ENCODE measurements at places on chromosomes 2 and 18. TPM values are rescaled to one million over a fixed set of nuclear protein-coding genes. Genes with fewer than 3 reads are reported as not detected.

Gene TEKT4
- 0.23 TPM for total RNA-seq

DNA sequence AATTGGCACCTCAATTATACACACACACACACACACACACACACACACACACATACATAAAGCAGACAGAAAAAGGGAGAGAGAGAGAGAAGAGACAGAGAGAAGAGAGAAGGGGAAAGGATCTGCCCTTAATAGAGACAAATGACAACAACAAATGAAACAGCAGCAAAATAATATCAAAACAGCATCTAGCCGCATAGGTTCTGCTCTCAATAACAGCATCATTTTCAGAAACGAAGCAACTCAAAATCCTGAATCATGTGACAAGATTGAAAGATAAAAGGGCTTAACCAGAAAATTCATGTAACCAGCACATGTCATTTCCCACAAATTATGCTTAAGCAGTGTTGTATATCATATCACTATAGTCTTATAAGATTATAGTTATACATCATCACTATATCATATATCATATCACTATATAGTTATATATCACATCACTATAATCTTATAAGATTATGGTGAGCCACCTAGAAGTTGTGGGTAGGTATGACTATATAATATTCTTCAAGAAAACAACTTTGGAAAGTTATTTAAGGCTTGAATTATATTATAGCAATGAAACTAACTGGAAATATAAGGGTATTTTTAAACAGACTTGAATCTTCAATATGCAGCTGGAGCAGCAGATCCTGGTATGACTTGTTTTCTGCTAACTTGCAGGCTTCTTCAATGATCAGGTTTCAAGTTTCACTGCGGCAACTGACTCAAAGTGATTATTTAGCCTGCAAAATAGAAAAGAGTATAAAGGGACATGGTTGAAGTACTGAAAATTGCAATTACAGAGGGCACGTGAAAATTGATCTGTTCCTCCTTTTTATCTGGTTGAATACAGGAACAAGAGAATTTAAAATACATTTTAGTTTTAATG lies 16.1 kb upstream of the VPS54 start:
- no peak overlapping the region for H3K27ac ChIP-seq
- H3K4me1 ChIP-seq: no peaks in the 10 kb centered on the region
- H3K36me3 ChIP-seq: no peaks in the 10 kb centered on the region
- H3K27me3 ChIP-seq: no peaks in the 10 kb centered on the region
- no peak for DNase-seq

- no peaks in the 10 kb centered on the region for H3K27me3 ChIP-seq
- peaks cover 15% of the 10 kb centered on the region for H3K36me3 ChIP-seq
- no peak overlapping the region for H3K27ac ChIP-seq
- no peak overlapping the region for H3K4me3 ChIP-seq
- no peaks in the 10 kb centered on the region for H3K4me1 ChIP-seq
Observed at GRCh38 chr2:32732912-32733472, 105.1 kb downstream of the TTC27 start.

DNA sequence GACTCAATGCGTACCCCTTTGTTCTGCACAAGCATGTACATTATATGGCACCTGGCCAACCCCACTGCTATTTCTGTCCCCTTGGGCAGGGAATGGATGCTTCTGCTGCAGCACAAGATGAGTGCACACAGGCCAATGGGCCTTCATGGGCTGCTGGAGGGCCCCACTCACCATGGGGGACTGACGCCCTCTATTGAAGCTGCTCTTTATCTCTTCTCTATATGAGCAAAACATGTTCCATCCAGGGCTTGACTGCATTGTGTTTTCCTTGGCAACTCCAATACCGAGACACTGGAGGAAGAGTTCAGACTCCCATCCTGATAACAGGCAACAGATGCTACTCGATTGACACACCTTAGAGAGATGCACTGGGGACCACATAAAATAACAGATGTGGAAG lies 251.6 kb upstream of the NCKAP5 start:
- H3K27me3 ChIP-seq: no peaks in the 10 kb centered on the region
- H3K4me3 ChIP-seq: no peak overlapping the region
- no peaks in the 10 kb centered on the region for H3K36me3 ChIP-seq
- DNase-seq: no peak
- H3K27ac ChIP-seq: no peak overlapping the region
- H3K4me1 ChIP-seq: no peaks in the 10 kb centered on the region

DNA sequence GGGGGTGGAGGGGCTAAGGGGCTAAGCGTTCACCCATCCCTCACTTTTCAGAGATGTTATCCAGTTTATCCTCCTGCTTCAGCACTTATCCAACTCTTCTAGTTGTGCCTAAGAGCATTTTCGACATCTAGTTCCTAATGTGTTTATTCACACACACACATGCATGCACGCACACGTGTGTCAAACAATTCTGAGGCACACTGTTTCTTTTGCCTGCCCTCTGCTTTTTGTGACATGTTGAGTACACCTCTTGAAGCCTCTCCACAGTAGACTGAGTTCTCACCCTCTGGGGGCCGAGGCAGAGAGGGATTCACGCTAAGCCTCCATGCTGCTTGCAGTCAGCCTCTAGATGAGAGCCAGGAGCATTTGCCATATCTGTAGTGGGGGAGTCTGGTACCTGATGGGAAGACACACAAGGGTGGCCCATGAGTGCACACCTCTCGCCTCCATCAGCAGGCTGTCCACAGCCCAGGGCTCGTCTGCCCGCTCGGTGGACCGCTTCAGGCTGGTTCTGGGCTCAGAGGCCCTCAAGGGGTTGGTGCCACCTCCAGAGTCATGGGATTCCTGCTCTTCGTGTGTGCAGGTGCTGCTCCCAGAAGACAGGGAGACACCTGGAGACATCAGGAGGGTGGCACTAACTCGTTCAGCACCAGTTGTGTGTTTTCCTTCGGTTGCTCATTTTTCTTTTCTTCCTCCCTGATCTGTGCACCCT lies 11.9 kb downstream of the TWIST2 start:
- DNase-seq: no peak
- H3K27ac ChIP-seq: no peak overlapping the region
- H3K36me3 ChIP-seq: no peaks in the 10 kb centered on the region
- no peaks in the 10 kb centered on the region for H3K27me3 ChIP-seq
- H3K4me3 ChIP-seq: no peak overlapping the region
- peaks cover 17% of the 10 kb centered on the region for H3K4me1 ChIP-seq

Measured in upper lobe of left lung (tissue), 6 donors.